ENCODE measurements at places on chromosomes 1 and 21. TPM values are rescaled to one million over a fixed set of nuclear protein-coding genes. Genes with fewer than 3 reads are reported as not detected.

DNA sequence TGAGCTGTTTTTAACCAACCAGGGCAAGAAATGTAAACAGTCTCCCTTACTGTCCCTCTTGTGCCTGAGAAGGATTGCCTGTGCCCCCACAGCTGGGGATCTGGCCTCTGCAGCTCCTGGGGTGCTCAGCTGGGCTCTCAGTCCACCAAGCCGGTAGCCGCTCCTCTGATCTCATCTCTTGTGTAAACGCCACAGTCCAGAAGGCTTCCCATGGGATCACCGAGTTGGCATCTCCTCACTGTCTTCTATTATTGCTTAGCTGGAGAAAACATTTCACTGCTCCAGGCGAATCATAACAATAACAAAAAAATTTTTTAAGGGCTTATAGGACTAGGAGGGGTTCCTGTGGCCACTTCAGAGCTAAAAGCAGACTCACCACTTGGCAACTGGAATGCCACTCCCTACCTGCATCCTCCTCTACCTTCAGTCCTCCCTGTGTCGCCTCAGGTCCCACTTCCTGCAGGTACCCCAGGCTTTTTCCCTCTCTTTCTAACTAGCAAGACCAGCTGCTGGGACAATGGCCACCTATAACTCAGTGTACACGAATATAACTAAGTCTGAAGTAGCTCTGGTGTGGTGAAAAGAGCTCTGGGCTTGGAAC is 75.8 kb downstream of the ATP1A1 start:
- H3K27me3 ChIP-seq = no peaks in the 10 kb centered on the region
- H3K4me3 ChIP-seq = no peak overlapping the region
- no peaks in the 10 kb centered on the region for H3K4me1 ChIP-seq
- no peak overlapping the region for H3K27ac ChIP-seq

GRCh38 chr1:240255922-240256321 is 164.2 kb downstream of the FMN2 start:
- no peak overlapping the region for H3K4me3 ChIP-seq
- H3K27me3 ChIP-seq = no peaks in the 10 kb centered on the region
- H3K36me3 ChIP-seq = no peaks in the 10 kb centered on the region
- no peak overlapping the region for H3K27ac ChIP-seq

DNA sequence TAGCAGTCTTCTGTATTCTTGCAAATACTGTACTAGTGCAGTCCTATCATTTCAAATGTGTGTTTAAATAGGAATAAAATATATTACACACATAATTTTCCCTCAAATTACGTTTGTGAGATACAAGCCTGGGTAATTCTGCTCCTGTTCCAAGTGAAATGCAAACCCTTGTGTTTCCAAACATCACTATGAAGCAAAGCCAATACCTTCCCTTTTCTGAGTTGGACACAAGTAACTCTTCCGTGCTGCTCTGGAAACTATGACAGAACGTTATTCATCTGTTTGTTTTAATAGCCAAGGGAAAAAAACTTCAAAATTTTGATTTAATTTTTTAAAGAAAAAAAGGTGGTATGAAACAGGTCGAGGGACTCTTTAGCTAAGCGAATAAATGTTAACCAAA is 73.7 kb upstream of the UBE2U start:
- peaks cover 3% of the 10 kb centered on the region for H3K4me1 ChIP-seq
- H3K36me3 ChIP-seq = no peaks in the 10 kb centered on the region
- no peaks in the 10 kb centered on the region for H3K27me3 ChIP-seq
- H3K27ac ChIP-seq = no peak overlapping the region

DNA sequence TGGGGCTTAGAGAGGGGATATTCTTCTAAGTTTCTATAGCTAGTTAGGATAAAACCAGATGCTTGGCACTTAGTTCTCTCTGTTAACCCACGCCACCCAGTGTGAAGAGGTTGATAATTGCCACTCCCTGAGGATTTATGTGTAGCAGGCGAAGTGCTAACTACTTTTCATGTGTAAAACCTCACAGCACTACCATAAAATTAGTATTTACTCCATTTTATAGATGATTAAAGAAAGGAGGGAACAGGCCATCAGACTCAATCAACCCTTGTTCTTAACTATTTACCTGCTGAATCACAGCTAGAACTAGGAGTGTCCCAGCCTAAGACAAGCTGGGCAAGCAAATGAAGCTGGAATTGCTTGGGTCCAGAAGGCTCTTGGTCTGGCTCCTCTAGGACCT is 8.9 kb downstream of the LIN28A start:
- H3K4me3 ChIP-seq = no peak overlapping the region
- H3K27ac ChIP-seq = no peak overlapping the region
- H3K4me1 ChIP-seq = no peaks in the 10 kb centered on the region
- H3K27me3 ChIP-seq = peaks cover 17% of the 10 kb centered on the region
- no peak for DNase-seq

- peaks cover 8% of the 10 kb centered on the region for H3K27me3 ChIP-seq
- no peak overlapping the region for H3K4me3 ChIP-seq
- DNase-seq = peak; percentile 94
- peaks cover 7% of the 10 kb centered on the region for H3K4me1 ChIP-seq
- H3K36me3 ChIP-seq = no peaks in the 10 kb centered on the region
- H3K27ac ChIP-seq = no peak overlapping the region
Measured at GRCh38 chr1:21541835-21542234, 32.6 kb downstream of the ALPL start.

DNA sequence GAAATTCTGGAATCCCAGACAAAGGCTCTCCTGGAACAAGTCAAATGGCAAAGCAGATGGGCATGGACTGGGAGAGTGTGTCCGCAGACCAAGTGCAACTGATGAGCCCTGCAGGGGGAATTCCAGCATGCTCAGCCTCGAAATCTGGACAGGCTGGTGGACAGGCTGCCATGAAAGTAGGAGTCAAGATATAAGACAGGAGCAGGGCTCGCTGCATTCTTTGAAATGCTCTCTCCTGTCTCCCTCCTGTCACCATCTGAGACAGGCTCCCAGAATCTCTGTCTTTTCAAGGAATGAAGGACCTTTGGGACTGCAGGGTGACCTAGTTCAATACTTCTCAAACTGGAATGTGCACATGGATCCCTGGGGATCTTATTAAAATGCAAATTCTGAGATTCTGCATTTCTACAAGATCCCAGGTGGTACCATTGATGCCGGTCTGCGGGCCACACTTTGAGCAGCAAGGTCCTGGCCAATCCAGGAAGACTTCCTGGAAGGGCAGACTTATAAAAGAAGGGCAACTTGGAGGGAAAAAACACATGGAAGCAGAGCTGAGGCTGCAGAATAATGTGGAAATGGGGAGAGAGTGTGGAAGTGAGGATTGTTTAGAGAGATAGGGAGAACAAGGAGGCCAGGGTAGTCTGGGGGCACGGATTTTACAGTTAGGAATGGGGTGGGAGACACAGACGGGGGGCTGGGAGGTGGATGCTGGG is 29.8 kb downstream of the TNNT2 start:
- H3K36me3 ChIP-seq = no peaks in the 10 kb centered on the region
- no peaks in the 10 kb centered on the region for H3K4me1 ChIP-seq
- DNase-seq = no peak
- H3K27ac ChIP-seq = no peak overlapping the region

GRCh38 chr1:172219966-172220365 is 200.5 kb upstream of the C1orf105 start:
- H3K36me3 ChIP-seq = no peaks in the 10 kb centered on the region
- H3K4me1 ChIP-seq = no peaks in the 10 kb centered on the region
- no peak for DNase-seq
- H3K4me3 ChIP-seq = no peak overlapping the region
- H3K27ac ChIP-seq = no peak overlapping the region

DNA sequence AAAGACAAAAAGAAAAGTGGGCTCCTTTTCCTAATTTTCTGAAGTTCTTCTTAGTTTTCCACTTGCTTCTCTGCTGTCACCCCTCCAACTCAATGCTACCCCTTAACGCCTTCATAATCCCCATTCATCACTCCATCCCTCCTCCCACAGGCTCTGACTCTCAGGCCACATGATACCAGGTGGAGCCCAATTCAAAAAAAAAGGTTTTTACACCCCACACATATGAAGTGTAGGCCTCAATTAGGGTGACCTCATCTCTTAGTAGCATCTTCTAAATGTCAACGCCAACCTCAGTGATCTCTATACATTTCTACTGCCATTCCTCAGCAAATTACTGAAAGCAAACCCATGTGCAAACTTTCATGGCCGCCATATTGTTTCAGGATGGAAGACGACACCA is 6.4 kb downstream of the SSBP3 start:
- H3K4me3 ChIP-seq = no peak overlapping the region
- DNase-seq = no peak
- no peaks in the 10 kb centered on the region for H3K27me3 ChIP-seq
- peaks cover 6% of the 10 kb centered on the region for H3K36me3 ChIP-seq
- H3K27ac ChIP-seq = no peak overlapping the region

DNA sequence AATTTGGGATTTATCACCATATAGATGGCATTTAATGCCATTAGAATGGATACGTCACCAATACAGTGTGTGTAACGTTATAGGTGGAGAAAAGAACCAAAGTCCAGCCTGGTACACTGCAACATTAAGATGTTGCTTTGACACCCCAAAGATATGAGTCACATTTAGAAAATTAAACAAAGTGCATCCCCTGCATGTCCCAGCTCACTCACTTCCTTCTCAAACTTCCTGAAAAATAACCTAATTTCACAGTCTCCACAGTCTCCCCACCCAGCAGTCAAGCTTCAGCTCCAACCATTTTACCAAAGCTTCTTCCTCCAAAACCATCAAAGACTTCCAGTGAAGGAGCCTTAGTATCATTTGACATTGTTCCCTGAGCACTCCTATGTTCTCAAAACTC is 111.9 kb downstream of the OMA1 start:
- no peak overlapping the region for H3K27ac ChIP-seq
- DNase-seq = no peak
- H3K4me1 ChIP-seq = peaks cover 3% of the 10 kb centered on the region
- H3K27me3 ChIP-seq = no peaks in the 10 kb centered on the region
- H3K4me3 ChIP-seq = no peak overlapping the region

DNA sequence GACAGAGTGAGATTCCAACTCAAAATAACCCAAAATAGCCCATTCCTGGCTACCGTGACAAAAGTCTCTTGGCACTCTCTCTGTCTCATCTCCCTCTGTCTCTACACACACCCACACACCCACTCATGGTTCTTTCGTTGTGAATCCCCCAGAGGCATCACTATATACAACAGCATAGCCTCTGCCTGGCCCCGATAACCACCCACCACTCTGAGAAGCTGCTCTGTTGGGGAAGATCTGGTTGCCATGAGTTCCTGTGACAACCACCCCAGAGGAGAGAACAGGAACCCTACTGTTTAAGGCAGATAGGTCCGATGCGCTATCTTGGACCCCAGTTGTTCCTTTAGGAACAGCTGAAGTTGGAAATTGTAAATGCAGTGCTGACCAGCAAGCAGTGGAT is 70.4 kb upstream of the LYST start:
- peaks cover 5% of the 10 kb centered on the region for H3K4me1 ChIP-seq
- DNase-seq = no peak
- no peaks in the 10 kb centered on the region for H3K27me3 ChIP-seq
- H3K36me3 ChIP-seq = no peaks in the 10 kb centered on the region

DNA sequence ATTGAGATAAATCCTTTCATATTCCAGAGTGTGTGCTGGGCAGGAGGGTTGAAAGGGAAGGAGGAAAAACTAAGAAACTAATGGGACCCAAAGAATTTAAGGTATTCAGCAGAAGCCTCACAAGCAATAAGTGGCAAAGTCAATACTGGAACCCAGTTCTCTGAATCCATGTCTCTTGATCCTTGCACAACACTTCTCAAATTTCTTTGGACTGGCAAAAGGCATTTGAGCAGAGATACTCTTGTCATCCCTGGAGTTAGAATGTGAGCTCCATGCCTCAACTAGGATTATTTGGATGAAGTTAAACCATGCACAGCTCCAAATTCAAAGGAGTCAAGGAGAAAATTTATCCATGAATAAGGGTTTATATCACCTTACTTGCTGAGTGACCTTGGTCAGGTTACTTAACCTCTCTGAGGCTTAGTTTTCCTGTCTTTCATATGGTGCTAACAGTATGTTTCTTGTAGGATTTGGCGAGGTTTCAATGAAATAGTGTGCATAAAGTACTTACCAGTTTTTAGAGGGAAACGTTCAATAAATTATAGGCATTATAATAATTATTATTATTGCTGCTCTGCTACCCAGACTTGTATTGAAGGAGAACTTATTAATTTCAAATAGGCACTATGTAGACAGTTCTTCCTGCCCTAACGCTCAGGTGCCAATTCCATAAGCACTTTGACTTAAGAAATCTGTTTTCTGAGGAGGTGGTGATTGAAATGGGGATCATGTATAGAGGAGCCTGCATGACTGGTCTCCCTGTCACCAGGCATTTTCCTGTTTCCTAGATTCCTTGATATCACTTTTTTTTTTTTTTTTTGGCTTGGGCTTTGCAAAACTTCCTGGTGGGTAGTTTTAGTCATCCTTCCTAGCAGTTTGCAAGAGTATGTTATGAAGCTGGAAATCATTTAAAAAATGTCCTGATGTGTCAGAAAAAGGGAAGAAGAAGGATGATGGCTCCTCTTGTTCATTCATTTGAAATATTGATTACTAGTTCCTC is 125.0 kb upstream of the JUN start:
- no peaks in the 10 kb centered on the region for H3K36me3 ChIP-seq
- H3K27ac ChIP-seq = no peak overlapping the region
- DNase-seq = peak; percentile 51
- H3K4me3 ChIP-seq = no peak overlapping the region

DNA sequence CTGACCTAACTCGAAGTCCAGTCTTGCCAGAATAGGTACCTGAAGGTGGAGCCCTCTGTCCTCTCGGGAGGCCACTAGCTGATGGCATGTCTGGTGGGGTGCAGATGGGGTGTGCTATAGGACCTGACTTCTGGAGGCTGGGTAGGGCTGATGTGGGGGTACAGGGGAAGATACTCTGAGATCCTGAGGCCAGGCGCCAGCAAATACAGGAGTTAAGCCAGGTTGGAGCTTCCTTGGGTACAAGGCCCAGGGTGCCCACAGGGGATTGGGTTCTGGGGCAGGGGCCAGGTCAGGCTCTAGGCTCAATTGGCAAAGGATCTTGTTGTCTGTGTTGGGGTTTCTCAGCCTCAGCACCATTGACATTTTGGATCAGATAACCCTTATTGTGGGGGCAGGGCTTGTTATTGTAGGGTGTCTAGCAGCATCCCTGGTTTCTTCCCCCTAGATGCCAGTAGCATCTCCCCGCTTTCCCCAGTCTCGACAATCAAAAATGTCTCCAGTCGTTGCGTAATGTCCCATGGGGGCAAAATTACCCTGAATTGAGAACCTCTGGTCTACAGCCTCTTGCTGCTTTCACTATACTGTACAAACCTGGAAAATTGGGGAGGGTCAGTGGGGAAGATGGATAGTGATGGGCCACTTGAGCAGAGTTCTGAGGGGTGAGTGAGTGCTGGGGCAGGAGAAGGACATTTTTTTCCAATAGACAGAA is 9.2 kb downstream of the PTPRF start:
- H3K27ac ChIP-seq = no peak overlapping the region
- peaks cover 4% of the 10 kb centered on the region for H3K36me3 ChIP-seq
- no peak overlapping the region for H3K4me3 ChIP-seq

- peaks cover 3% of the 10 kb centered on the region for H3K4me1 ChIP-seq
- H3K27ac ChIP-seq = no peak overlapping the region
- peak; percentile 79 for DNase-seq
- no peaks in the 10 kb centered on the region for H3K27me3 ChIP-seq
Measured at GRCh38 chr1:243748706-243749283, 101.2 kb downstream of the AKT3 start.

Gene FAM43B
- total RNA-seq = under 0.01 TPM

Gene DYNLT4
- 0.66 TPM for total RNA-seq

Gene LCE1C
- total RNA-seq = not detected

Gene OSCP1
- 8.7 TPM for total RNA-seq

Gene SPRR4
- not detected for total RNA-seq
